ENCODE measurements at places on chromosomes 3 and 15. TPM values are rescaled to one million over a fixed set of nuclear protein-coding genes. Genes with fewer than 3 reads are reported as not detected.

- DNase-seq: no peak
These were observed 103.1 kb downstream of the CNTN6 start for GRCh38 chr3:1195947-1196346.

DNA sequence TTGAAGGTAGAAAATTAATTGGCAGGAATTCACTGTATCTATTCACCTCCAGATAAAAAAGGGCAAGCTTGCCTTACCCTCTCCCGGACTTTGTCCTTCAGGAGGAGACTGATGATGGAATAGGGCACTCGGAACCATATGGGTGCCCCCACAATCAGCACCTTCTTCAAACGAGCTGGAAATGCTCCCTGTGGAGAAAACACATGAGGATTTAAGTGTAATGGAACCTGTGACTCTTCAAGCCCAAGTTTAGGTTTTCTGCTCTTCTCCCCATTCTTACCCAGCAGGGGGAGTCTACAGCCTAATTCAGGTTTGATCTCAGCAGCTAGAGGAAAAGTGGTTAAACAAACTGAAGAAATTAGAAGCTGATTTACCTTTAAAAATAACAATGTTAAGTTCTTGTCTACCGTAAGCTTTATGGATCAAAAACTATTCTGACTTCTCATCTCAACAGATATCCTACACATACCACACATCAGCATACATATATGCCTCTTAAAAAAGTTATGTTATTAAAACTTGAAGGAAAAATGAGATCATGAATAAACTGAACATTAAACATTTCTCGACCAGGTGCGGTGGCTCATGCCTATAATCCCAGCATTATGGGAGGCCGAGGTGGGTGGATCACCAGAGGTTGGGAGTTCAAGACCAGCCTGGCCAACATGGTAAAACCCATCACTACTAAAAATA lies 57.5 kb upstream of the SIN3A start:
- DNase-seq: no peak

- no peak for DNase-seq
These were observed 74.0 kb upstream of the NMNAT3 start for GRCh38 chr3:139751789-139752188.

The PATL2 gene
- 0.55 TPM for total RNA-seq

GRCh38 chr3:141557961-141558706 lies 71.3 kb downstream of the RASA2 start:
- no peak for DNase-seq

DNA sequence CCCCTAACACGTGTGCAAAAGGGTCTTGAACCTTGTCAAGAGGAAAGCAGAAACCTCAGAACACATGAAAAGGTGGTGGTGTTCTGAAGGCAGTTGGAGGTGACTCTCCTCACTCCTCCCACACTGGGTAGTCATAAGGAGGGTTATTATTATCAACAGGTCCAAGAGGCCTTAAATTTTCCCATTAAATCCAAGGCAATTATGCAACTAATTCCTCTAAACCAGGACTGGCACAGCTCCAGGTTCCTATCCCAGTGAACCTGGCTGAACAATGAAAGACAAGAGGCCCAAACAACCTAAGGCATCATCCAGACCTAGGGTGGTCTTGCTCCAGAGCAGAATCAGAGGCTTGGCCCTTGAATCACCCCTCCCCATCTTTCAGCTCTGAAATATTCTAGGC lies 15.0 kb downstream of the MYLK start:
- DNase-seq: no peak

- DNase-seq: no peak
These were observed 146.1 kb upstream of the THBS1 start for GRCh38 chr15:39434751-39435238.

DNA sequence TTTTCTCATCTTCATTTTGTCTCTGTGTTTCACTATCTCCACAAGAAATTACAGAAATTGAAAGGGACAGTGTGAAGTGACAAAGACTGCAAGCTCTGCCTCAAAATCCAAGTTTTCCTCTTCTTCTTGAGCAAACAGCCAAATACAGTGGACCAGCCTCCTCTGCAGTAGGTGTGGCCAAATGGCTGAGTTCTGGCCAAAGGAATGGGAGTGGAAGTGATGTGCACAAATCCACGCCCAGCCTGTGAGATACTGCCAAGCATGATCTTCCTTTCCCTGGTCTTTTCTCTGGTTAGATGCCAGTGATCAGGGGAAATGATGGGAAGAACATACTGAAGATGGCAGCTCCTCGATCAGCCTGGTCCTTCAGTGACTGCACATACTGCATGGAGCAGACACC lies 111.0 kb upstream of the CPNE4 start:
- DNase-seq: no peak

The TMEM45A gene
- 17.6 TPM for total RNA-seq

The PRTG gene
- 5.3 TPM for total RNA-seq

- DNase-seq: no peak
These were observed 33.3 kb downstream of the ANKDD1A start for GRCh38 chr15:64944961-64945360.

Data from sigmoid colon (tissue), 7 donors.